ENCODE measurements at places on chromosomes 5 and 9.
A peak's percentile ranks its signal among the peaks of the same experiment; 100 is the strongest.

DNA sequence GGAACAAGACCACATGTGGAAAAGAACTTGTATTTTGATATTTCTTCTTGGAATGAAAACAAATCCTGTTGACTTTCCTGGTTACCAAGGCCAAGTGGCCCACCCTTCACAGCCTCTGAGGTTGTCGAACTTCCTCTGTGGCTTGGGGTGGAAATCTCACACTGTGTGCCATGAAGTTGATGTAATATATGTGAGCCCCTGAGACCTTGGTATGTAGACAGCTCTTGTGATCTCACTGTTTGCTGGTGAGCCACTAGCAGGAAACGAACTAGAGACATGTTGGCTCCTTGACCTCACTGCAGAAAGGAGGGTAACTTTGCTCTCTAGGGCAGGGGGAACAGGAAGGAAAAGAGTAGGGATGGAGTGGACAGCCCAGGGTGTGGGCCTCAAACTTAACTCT is 159.4 kb downstream of the ARHGAP26 start:
- no peak for DNase-seq

DNA sequence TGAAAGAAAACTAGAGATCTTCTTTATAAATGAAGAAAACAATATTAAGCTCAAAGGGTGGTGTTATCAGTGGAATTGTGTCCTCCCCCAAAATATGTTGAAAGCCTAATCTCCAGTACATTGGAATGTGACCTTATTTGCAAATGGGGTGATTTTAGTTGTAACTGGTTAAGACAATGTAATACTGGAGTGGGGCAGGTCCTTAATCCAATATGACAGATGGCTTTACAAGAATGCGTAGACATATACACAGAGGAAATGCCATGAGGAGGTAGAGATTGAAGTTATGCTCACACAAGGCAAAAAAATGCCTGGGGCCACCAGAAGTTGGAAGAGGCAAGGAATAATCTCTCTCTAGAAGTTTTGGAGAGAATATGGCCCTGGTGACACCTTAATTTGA is 13.7 kb upstream of the TRIM32 start:
- no peak for DNase-seq

GRCh38 chr9:117258184-117258866 is 156.5 kb downstream of the ASTN2 start:
- DNase-seq: no peak

GRCh38 chr9:83520292-83520691 is 17.9 kb downstream of the FRMD3 start:
- no peak for DNase-seq

DNA sequence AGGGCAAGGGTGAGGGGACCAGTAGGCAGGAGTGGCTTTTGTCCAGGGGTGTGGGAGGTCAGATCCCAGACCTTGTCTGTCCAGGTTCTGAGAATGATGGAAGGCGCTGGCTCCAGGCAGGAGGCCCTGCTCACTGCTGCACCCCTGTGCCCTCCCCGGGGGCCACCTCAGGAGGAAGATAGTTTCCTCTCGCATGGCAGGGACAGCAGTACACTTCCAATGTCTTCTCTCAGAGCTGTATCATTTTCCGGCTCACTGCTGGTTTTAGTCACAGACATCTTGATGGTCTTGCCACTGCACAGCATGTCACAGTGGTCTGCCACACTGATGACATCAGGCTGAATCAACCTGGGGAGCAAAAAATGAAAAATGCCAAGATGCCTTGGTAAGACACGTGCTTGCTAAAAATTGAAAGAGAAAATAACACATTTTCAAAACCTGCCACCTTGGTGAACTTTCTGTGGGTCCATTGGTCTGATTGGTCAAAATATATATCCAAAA is 3.3 kb upstream of the SLC6A3 start:
- no peak for DNase-seq

GRCh38 chr9:76810377-76810957 is 46.2 kb downstream of the PCA3 start:
- peak; percentile 31 for DNase-seq

- DNase-seq: peak; percentile 81
Observed at GRCh38 chr5:96146675-96147074, 185.0 kb upstream of the ELL2 start.

Data from GM04504 (cell line).